Stimulated activated CD4-positive, alpha-beta T cell treated with anti-CD3 and anti-CD28 coated beads, TNF-alpha, amount 100 ng/mL, for 4 hours (primary cell): ENCODE measurements at places on chromosomes 7 and 10.

DNA sequence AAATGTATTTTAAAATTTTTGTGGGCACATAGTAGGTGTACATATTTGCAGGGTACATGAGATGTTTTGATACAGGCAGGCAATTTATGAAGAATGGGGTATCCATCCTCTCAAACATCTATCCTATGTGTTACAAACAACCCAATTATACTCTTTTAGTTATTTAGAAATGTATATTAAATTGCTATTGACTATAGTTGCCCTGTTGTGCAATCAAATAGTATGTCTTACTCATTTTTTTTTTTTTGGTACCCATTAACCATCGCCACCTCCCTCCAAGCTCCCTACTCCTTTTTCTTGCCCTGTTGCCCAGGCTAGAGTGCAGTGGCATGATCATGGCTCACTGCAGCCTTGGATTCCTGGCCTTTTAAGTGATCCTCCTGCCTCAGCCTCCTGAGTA, 128.1 kb downstream of the BAMBI start:
- no peak for DNase-seq

GRCh38 chr7:46982928-46983327, 599.0 kb downstream of the TNS3 start:
- DNase-seq, result no peak

DNA sequence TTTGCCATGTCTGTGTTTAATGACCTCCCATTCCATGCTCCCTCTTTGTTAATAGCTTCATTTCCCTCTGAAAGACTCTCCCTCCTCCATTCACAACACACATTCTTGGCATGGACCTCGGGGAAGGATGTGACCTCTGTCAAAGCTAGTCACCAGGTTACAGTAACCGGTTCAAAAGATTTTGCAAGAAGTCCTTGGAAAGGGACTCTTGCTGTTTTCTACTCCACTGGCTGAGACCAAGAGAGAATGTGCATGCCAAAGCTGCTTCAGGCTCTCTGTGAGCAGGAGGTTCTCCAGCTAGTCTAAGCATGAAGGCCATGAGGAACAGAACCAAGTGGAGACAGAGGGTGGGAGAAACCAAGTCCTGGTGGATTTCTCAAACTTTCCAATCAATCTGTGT, 732.6 kb downstream of the CCSER2 start:
- no peak for DNase-seq

- peak; percentile 1 for DNase-seq
Observed at GRCh38 chr10:27153845-27154193, 365 bp downstream of the YME1L1 start.

GRCh38 chr7:107998150-107998549, 4.8 kb downstream of the LAMB1 start:
- no peak for DNase-seq

DNA sequence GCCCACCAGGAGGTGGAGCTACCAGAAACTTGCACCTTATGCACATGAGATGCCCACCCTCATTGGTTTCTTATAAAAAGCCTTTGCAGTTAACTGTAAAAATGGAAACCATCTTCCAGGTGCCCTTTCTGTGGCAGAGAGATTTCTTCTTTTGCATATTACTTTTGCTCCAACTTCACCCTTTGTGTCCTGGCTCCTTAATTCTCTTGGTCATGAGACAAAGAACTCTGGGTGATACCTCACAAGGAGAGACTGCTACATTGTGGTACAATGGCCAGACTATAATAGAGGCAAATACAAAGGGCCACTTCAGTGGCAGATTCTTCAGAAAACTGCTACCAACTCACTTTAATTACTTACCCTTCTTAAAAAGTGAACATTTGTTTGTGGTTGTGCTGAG, 76.4 kb upstream of the PTER start:
- no peak for DNase-seq

GRCh38 chr10:86440874-86441843, 74.6 kb upstream of the GRID1 start:
- no peak for DNase-seq

GRCh38 chr7:82413237-82413636, 30.3 kb downstream of the CACNA2D1 start:
- no peak for DNase-seq
